Cortex of kidney (tissue), 1 donor: ENCODE measurements at places on chromosomes 1 and 21.

GRCh38 chr1:9058465-9058864 is 11.0 kb downstream of the SLC2A5 start:
- DNase-seq = no peak

DNA sequence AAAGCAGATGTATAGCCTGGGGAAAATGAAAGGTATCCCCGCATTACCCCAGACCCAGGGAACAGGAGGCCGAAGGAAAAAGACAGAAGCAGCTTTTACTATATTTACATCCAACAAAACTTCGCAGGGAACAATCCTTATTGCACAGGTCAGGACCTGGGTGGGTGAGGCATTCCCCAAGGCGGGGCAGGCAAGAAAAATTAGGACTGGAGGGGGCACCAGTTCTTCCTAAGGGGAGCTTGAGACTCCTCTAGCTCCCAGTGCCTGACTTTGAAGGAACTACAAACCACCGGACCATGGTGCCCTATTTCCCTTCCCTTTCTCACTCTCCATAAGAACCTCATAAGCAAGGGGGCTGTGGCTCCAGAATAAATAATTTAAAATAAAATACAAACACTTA is 6.7 kb upstream of the GATAD2B start:
- DNase-seq = no peak

GRCh38 chr1:55826381-55827080 is 611.4 kb upstream of the USP24 start:
- no peak for DNase-seq

DNA sequence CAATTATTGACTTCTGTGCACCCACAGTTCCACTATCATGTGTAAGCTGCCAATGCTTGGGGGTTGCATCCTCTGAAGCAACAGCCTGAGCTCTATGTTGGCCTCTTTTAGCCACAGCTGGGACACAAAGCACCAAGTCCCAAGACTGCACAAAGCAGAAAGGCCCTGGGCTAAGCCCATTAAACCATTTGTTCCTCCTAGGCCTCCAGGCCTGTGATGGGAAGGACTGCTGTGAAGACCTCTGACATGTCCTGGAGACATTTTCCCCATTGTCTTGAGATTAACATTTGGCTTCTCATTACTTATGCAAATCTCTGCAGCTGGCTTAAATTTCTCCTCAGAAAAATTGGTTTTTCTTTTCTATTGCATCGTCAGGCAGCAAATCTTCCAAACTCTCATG is 123.7 kb upstream of the DEPDC1 start:
- no peak for DNase-seq

DNA sequence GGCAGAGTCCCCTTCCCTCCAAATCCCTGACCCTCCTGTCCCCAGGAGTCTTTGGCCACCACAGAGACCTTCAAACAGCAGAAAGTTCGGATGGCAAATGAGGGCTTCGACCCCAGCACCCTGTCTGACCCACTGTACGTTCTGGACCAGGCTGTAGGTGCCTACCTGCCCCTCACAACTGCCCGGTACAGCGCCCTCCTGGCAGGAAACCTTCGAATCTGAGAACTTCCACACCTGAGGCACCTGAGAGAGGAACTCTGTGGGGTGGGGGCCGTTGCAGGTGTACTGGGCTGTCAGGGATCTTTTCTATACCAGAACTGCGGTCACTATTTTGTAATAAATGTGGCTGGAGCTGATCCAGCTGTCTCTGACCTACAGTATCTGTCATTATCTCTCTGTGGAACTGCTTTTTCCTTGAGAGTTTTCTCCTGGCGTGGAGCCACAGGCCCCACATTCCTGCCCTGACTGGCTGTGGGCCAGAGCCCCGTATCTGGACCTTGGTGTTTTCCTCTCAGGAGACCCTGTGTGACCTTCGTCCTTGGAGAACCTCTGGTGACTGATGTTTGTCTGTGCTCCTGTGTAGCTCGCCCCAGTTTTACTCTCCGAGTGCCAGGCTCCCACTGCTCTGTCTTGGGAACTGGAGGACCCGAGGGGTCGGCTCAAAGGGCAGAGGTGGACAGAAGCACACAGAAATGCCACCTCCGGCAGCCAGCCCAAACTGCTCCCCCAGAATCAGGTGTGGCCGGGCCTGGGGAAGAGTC is 4.8 kb downstream of the SLC27A3 start:
- no peak for DNase-seq

DNA sequence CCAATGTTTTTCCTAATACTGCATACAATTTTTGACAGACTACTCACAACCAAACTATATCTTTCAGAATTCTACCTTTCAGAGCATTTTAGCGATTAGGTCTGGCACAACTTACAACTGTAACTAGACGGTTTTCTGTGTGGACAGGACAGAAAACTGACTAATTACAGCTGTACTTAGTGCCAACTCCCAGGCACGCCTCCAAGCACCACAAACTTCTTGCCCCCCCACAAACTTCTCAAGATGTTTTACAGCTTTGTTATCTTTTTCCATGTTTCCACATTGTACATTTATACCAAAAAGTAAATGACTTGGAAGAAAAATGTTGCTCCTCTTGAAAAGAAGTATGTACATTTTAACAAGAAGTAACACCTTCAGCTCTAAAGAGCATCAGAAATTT is 13.8 kb downstream of the LYST start:
- DNase-seq = no peak

- DNase-seq = no peak
Observed at GRCh38 chr1:218568962-218569550, 223.9 kb downstream of the TGFB2 start.

DNA sequence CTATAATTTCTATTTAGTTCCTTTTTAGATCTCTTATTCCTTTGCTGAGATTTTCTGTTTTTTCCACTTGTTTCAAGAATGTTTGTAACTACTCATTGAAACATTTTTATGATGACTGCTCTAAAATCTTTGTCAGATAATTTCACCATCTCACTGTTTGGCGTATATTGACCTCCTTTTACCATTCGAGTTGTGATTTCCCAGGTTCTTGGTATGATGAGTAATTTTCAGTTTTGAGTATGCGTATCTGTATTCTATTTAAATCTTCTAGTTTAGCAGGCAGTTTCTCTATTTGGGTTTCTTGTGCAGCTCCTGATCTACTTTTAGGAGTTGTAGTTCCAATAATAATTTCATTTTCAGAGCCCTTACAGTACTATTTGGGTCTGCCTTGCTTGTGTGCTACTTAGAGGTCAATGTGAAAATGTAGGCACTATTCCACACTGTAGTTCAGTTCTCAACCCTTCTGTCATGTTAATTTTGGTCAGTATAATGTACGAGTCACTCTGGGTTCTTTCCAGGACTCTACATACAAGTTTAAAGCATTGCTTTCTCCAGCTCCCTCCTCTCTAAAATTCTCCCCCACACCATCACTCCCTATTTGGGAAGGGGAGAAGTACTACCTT is 115.5 kb downstream of the ACBD6 start:
- DNase-seq = no peak

DNA sequence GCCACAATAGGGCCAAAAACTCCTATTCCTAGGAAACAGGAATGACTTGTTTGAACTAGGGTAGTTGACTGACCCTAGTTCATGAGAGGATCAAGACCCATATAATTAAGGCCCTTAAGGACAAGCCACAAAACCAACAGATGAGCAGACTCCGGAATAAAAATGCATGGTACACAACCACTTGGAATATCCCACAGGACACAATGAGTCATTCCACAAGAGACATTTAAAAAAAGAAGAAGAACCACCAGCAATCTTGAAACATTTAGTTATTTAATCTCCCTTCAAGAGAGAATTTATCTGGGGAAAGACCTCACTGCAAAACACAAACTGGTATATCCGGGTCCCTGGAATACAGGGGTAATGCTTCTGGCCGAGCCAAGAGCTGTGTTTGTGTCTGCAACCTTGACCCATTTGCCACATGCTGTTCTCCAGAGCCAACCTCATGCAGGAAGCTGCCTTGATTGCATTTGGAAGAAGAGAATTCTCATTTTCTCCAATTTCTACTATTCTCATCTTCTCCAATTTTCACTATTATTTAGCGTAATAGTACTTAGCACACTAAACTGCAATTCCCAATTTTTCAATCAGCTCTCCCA is 135.5 kb downstream of the TGFBR3 start:
- no peak for DNase-seq

DNA sequence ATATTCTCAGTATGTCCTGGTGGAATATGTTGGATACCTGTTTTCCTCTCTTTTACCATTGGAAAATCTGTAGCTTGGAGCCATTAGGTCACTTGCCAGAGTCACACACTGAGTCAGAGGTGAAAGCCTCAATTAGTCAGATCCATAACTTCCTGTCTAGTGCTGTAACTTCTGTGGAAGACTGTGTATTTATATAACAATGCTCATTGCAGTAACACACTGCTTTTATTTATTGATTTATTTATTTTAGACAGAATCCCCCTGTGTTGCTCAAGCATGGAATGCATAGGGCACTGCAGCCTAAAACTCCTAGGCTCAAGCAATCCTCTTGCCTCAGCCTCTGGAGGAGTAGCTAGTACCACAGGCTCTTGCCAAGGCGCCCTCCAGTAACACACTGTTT is 1.3 kb upstream of the DOCK7 start:
- no peak for DNase-seq

- DNase-seq = no peak
Observed at GRCh38 chr1:39788758-39789570, at the start of gene BMP8B. Gene BMP8B (minus strand): TSS chr1:39788865. CDS start chr1:39788485, 380 bp downstream.

DNA sequence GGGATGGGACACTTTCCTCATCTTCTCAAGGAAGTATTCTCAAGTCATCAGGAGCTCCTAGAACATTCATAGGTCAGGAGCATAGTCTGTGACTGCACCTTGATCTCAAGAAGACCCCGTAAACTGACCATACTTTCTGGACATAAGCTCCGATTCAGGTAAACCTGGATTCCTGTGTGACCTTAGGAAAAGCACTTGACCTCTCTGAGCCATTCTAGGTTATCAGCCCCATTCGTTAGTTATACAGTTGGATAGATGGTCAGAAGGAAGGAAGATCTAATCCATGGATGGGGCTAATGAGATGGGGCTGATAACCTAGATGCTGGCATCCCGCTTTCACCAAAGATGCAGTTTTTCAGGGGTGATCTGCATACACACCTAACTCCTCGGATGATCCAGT is 114.3 kb downstream of the EPHB2 start:
- no peak for DNase-seq

GRCh38 chr21:38416791-38417190 is 81.5 kb downstream of the ERG start:
- no peak for DNase-seq

DNA sequence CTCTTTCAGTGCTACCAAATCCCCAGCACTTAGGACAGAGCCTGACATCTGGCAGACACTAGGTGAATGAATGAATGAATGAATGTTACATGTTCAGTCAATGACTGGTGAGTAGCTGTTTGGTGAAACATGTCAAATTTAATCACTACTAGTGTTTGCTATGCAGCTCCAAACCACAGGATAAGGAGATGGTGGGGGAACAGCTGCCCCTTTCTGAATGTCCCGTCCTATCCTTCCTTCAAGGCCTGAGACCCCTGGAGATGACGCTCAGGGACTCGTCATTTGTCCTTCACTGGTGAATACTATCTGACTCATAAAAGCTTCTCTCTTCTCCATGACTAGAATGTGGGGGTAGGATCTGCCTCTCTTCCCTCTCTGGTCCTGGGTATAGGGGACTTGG is 175.4 kb downstream of the HIVEP3 start:
- DNase-seq = no peak

GRCh38 chr21:36591326-36591970 is 107.5 kb upstream of the SIM2 start:
- no peak for DNase-seq

DNA sequence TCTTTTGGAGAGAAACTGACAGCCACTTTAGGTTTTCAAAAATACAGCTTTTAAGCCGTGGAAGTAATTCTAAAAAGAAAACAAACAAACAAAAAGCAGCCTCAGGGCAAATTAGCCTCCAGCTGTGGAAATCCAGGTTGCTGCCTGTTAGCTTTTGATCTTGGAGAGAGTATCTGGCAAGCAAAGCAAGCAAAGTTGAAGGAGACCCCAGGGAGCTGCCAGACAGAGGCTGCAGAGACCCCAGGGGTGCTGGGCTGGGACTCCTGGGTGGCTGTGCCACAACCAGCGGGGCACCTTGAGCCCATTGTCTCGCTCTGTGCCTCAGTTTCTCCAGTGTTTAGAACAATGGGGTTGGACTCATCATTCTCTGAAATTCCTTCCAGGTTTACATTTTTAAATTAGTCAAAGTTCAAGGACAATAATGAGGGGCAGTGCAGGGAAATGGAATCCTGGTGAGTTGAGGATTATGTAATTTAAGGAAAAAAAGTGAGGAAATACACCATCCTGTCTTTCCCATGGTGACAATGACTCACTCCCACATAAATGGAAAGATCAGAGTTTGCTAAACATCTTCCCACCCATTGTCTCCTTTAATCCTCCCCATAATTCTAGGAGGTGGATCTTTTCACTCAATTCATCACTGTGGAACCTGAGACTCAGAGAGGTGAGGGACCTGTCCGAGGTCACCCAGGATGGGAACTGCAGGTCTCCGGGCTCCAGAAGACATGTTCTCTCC is 480.5 kb downstream of the MATN1 start:
- DNase-seq = no peak

- DNase-seq = no peak
Observed at GRCh38 chr1:198491596-198491995, 48.9 kb downstream of the ATP6V1G3 start.

GRCh38 chr1:114467491-114467890 is 43.5 kb downstream of the TRIM33 start:
- no peak for DNase-seq

GRCh38 chr1:247824023-247824422 is at the start of gene OR14A16:
Gene OR14A16 (minus strand): TSS chr1:247824119. CDS start chr1:247815729, 8,390 bp downstream.
- DNase-seq = no peak

DNA sequence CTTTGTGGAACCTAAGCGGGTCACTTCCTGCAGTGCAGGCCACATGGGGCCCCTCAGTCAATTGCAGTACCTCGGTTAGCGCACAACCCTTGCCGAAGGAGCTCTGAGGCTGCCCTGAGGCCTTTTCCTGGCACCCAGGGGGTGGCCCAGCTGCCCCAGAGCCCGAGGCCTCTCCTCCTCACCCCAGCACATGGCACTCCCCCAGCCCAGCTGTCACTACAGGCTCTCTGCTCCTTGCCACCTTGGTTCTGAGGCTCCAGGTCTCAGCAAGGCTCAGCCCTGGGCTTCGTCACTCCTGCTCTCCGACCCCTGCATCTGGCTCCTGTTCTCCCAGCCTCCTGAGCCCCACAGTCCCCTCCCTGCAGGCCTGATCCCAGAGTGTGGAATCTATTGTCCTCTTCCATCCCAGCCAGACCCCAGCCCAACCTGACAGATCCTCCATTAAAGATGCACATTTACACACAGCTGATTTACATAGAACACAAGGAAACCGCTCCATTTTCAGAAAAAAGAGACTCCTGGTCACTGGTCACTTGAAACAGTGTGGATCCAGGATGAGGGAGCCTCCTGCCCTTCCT is 192.8 kb upstream of the POU3F1 start:
- DNase-seq = no peak

DNA sequence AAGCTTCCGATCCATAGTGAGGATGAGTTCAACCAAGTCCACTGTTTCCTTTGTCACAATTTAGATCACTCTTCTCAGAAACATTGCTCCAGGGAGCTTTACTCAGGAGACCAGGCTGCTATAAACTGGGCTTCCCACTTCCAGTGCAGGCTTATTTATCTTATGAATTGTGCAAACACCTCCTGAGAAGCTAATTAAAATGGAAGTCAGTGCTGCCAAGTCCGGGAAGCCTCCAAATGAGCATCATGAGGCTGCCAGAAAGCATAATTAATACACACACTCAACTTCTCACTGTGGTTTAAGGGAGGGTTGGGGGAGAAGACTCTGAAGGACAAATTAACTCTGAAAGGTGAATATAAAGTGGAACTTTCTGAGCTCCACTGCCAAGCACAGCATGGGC is 145.0 kb upstream of the SGIP1 start:
- DNase-seq = no peak

GRCh38 chr1:179785031-179785431 is 41.9 kb downstream of the FAM163A start:
- no peak for DNase-seq
